ENCODE measurements at places on chromosomes 1 and 21. TPM values are rescaled to one million over a fixed set of nuclear protein-coding genes. Genes with fewer than 3 reads are reported as not detected.

The CD1C gene
- not detected for total RNA-seq

The ADCY10 gene
- not detected for total RNA-seq

The RIMS3 gene
- total RNA-seq = 7.5 TPM

The PALMD gene
- total RNA-seq = 0.38 TPM

The LEFTY2 gene
- 272 TPM for total RNA-seq

The MAP10 gene
- total RNA-seq = 2.8 TPM

The LCE1D gene
- total RNA-seq = not detected

The SYTL1 gene
- total RNA-seq = 6.8 TPM

The CD53 gene
- not detected for total RNA-seq

The PARS2 gene
- total RNA-seq = 8.9 TPM

The LINGO4 gene
- not detected for total RNA-seq

The ACTA1 gene
- 8.0 TPM for total RNA-seq

DNA sequence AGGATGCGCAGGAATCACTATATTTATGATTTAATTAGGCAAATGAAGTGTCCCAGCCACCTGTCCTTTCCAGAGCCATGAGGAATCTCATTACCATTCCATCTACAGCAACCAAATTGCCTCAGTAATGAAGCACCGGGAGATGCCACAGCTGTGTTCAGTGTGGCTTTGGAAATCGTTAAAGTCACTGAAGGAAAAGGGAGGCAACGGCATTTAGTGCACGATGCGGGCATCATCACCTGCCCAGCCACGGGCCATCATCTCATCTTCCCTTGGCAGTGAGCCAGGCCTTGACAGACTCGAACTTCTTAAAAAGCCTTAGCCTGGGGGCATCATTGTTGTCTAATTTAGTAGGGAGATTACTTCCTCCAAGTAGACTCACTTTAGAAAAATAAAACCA, 67.8 kb downstream of the CNIH3 start:
- DNase-seq = no peak

DNA sequence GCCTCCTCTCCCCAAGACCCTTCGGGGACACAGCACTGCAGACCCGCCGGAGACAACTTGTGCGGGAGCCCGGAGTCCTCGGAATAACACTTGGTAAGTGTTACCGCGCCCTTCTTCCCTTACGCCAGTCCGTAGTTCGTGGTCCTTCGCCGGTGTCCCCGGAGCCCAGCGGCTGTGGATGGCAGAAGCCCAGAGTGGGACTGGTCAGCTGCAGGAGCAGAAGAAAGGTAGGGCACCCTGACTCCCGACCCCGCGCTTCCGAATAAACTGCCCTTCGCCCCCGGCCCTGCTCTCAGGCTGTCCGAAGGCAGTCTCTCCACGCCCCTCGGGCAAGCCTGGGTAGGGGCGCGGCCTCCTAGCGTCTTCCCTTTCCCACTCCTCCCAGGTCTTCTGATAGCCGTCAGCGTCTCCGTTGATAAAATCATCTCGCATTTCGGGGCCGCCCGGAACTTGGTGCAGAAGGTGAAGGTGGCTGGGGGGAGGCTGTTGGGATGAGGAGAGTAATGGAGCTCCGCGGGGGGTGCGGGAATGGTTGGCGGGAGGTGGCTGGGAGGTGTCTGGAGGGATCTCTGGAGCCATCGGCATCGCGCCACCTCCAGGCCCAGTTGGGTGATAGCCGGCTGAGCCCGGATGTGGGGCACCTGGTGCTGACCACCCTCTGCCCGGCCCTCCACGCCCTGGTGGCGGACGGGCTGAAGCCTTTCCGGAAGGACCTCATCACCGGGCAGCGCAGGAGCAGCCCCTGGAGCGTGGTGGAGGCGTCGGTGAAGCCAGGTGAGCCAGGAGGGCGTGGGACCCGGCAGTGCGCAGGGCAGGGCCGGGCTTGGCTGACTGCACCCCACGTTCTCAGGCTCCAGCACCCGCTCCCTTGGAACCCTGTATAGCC, 4.3 kb downstream of the RUSC1 start:
- DNase-seq = peak; percentile 94

DNA sequence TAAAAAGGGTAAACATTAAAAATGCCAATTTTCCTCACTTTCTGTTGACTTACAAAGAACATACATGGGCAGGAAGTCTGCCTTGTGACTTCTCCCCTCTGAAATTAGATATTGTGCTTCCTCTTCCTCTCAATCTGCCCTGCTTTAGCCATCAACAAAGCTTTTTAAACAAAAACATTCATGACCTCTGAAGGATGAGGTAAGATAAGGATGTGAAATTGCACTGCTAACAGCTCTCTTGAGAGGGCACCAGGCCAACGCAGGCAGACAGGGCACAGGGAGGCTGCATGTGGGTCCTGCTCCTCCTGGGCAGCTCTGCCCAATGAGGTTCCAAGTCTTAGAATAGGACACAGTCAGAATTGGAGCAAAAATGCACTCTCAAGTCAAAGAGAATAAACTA, 62.1 kb downstream of the DEGS1 start:
- no peak for DNase-seq

GRCh38 chr1:209062081-209062620, 521.4 kb upstream of the CAMK1G start:
- no peak for DNase-seq

DNA sequence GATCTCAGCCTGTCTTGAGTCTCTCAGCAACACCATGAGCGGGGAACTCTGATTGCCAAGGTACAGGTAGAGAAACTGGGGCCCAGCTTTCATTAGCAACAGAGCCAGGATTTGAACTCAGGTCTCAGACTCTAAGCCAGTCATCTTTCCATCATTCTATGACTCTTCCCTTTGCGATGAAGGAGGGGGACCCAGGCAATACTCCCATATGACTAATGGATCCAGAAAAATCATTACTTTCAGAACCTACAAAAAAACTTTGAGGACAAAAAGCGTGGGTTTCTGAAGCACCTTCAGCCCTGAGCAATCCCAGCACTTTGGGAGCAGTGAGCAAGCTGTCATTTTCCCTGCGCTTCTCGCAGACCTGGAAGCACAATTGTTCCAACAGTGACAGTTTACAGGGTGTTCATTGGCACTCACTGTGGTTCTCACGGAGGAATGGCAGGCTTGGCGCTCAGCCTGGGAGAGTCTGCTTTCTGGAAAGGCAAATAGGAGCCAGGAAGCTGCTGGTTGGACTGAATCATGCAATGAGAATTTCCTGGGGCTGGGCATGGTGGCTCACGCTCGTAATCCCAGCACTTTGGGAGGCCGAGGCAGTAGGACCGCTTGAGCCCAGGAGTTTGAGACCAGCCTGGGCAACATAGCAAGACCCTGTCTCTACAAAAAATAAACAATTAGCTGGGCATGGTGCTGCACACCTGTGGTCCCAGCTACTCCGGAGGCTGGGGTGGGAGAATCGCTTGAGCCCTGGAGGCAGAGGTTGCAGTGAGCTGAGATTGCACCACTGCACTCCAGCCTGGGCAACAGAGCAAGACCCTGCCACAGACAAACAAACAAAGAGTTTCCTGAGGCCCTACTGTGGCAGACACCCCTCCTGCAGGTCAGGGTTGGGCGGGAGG, 40.1 kb downstream of the SLC2A7 start:
- no peak for DNase-seq

GRCh38 chr1:21651214-21652042, 17.7 kb downstream of the RAP1GAP start:
- peak; percentile 90 for DNase-seq

DNA sequence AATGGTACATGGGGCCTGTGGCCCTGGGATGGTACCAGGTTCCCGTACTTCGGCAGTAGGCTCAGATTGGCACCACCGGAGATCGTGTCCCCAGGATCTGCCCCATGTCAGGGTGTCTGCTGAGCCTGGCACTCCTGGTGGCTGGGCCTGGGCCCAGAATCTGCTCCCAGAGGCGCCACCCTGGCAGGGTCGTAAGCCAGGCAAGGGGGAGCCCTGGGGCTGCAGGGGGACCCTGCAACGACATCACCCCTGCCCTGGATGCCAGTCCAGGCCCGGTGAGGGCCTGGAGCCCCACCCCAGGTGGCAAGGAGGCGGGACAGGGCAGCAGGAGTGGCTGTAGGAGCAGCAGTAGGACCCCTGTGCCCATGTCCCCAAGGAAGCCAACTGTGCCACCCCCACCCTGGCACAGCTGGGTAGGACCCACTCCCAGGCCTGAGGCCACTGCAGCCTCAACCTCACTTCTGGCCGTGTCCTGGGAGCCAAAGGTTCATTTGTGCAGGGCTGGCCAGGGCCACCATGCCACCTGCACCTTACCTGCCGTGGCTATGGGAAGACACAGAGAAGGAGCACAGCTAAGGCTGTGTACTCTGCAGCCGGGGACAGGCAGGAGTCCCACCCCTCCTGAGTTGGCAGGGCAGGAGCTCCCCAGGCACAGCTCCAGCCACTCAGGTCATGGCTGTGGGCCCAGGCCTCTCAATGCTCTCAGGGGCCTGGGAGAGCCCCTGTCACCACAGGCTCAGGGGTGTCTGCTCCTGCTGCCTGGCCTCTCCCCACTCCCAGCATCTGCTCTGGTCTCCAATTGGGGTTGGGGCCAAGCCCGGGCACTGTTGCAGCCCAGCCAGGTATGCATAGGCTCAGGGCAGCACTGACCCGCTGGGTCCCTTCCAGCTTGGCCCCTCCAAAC, 141.7 kb downstream of the EIF4G3 start:
- DNase-seq = no peak

GRCh38 chr1:240765732-240766363, 153.9 kb upstream of the GREM2 start:
- DNase-seq = no peak

DNA sequence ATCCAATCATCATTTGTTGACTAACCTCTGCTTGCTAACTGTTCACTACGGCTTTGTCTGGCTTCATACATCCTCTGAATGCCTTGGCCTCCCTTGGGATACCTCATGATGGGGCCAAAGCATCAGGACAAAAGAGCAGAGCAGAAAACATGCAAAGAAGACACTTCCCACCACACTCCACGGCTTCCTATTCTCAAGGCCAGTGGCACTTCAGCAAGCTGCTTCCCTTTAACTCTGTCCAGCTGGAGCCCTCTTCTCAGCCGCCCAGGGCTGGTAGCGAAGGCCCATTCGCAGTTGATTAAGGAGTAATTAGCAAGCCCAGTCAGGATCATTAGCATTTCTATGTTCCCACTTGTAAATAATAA, 224.3 kb upstream of the FGGY start:
- peak; percentile 89 for DNase-seq

- peak; percentile 4 for DNase-seq
These were observed 101.6 kb upstream of the HMGB4 start for GRCh38 chr1:33762109-33762830.

GRCh38 chr1:29471487-29472313, 235.4 kb downstream of the PTPRU start:
- peak; percentile 72 for DNase-seq

DNA sequence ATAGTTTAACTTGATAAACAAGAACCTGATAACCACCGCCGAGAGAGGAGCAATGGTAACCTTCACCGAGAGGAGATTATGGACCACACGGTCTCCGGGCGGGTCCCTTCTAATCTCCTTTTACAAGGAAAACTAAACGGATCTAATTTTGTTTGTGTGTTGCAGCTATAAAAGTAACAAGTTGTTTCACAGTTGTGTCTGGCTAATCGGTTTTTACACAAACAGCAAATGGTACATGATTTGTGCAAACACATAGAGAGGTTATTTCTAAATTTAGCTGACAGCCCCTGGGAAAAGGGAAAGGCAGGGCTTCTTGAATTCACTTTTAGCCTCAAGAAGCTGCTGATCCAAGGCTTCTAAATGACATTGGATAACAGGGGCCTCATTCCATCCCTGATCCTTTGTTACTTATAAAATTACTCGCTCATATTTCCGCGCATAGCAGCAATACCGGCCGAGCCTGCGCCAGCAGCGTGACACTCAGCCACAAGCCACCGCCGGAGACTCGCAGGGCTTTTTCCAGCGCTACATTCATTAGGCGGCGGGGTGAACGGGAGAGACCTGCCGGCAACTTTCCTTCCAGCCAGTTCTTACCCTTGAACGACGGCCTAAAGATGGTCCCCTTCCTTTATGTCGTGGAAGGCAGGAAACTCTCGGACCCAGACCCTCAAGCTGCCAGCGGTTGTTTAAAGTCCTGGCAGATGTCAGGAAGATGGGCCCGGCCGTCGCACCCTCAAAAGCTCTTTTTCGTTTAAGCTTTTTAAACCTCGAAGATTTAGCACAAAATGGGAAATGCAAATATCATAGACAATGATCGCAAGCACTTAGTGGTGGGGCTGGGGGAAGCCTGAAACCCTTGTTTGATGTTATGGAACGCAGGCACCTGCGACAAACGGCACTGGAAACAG, 4.4 kb downstream of the FOXD3 start:
- peak; percentile 66 for DNase-seq

DNA sequence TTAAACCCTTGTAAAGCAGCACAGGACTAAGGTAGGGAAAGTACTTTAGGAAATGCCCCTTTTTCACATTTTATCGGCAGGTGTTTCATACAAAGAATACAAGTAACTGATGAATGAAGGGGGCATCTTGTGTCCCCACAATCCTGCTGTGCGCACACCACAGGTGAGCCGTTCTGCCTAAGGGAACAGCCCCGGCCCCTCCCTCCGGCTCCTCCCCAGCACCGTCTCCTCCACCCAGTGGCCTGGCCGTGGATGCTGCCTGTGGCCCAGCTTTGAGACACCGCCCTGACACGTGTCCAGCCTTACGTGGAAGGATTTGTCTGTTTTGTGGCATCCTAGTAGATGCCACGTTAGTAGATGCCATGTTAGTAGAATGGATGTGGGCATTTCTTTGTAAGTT, 12.8 kb downstream of the FAAP20 start:
- DNase-seq = no peak

GRCh38 chr1:231039161-231040018, 664 bp downstream of the FAM89A start:
- peak; percentile 76 for DNase-seq

DNA sequence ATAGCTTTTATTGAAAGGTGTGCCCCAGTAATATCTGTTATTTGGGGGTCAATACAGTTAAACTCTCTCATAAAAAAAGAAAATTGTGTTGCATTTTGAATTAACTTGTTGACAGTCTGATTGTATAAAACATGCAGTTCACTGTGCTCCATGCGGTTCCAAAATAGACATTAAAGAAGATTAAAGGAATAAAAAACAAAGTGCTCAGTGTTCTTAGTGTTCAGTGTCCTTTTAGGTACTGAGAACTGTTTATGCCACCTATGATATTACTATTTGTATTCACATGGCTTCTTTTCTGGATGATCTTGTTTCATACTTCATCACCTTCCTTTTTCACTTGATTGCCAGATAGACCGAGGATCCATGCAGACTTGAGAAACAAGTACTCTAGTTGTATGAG, 15.3 kb upstream of the SGIP1 start:
- DNase-seq = no peak

GRCh38 chr1:156104065-156104810, 10.3 kb upstream of the LMNA start:
- peak; percentile 73 for DNase-seq

DNA sequence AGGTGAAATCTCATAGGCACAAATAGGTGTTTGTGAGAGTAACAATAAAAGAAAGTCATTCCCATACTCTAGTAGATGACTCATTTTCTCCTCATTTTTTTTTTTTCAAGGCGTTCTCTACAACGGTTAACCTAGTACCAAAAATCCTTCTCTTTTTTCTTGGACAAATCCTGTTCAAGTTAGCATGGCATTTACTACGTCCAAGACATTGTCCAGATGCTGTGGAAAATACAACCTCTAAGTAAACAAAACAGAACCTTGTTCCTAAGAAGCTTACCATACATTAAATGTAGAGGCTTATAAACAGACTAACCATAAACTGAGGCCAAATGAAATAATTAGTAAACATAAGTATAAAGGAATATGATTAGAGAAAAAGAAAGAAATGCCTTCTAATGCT, 76.2 kb upstream of the RGS4 start:
- no peak for DNase-seq

- DNase-seq = peak; percentile 61
These were observed 17.2 kb upstream of the SLAMF6 start for GRCh38 chr1:160539990-160540858.

GRCh38 chr1:243420946-243421685, 165.3 kb downstream of the SDCCAG8 start:
- no peak for DNase-seq

GRCh38 chr1:207941665-207942064, 30.7 kb upstream of the CD34 start:
- no peak for DNase-seq

Data from endodermal cell (in vitro differentiated cells).